ENCODE measurements at places on chromosomes 11 and 22.
A peak's percentile ranks its signal among the peaks of the same experiment; 100 is the strongest.

GRCh38 chr11:133384731-133385130 is 147.6 kb downstream of the OPCML start:
- no peak for DNase-seq

DNA sequence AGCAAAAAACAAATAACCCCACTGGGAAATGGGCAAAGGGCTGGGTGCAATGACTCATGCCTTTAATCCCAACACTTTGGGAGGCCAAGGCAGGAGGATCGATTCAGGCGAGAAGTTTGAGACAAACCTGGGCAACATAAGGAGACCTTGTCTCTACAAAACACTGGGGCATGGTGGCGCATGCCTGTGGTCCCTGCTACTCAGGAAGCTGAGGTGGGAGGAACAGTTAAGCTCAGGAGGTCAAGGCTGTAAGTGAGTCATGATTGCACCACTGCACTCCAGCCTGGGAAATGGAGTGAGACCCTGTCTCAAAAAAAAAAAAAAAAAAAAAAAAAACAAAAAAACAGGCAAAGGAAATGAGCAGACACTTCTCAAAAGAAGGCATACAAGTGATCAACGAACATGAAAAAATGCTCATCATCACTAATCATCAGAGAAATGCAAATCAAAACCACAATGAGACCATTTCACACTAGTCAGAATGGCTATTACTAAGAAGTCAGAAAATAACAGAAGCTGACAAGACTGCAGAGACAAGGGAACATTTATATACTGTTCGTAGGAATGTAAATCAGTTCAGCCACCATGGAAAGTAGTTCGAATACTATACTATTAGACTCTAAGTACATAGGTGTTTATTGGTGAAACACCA is 48.2 kb upstream of the SMCO4 start:
- DNase-seq: peak; percentile 25

DNA sequence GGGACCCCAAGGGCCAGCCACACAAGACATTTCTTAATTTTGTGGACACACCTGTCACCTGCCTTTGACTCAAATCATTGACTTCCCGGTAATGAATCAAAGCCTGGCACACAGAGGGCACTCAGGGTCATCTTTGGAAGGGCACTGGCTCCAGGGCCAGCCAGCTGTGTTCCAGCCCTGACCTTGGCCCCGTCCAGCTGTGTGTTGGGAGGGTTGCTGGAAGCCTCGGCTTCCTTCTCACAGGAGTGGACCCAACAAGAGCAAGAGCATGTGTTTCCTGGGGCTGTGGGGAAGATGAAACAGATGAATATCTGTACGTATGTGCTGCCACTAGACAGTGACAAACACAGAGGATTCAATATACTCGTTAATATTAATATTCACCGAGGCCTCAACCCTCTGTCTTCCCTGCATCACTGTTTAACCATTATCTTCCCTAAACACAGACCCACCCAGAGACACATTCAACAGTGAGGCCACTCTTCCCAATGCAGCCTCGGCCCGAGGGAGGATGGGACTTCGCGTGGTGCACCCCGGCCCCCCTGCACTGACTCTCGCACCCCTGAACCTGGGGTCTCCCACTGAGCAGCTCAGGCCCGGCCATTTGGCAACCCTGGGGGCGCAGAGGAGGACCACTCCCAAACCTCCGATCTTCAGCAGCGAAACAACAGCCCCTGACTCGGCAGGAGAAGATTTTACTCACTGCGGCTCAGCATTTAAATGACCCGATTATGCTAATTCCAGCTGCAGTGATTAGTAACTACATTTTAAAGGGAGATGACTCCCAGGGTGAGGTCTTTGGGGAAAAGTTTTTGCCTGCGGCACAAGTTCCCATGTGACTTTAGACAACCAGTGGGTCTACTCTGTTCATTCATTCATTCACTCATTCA is 45.7 kb downstream of the PHF21B start:
- DNase-seq: no peak

DNA sequence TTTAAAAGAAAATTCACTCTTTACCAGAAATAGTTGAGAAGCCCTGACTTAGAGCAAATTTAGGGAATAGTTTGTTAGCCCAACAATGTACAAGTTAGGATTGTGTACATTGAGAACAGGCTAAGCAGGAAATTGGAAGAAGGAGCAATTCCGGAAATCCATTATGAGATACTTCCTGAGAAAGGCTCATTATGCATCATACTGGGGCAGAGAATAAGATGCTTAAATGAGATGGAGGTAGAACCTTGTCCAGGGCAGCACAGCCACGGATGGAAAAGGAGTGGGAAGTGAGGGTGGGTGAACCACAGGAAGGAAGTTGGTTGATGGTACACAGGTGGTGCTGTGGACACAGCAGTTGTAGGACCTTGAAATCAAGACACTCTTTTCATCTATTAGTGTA is 180.2 kb downstream of the PGR start:
- no peak for DNase-seq

DNA sequence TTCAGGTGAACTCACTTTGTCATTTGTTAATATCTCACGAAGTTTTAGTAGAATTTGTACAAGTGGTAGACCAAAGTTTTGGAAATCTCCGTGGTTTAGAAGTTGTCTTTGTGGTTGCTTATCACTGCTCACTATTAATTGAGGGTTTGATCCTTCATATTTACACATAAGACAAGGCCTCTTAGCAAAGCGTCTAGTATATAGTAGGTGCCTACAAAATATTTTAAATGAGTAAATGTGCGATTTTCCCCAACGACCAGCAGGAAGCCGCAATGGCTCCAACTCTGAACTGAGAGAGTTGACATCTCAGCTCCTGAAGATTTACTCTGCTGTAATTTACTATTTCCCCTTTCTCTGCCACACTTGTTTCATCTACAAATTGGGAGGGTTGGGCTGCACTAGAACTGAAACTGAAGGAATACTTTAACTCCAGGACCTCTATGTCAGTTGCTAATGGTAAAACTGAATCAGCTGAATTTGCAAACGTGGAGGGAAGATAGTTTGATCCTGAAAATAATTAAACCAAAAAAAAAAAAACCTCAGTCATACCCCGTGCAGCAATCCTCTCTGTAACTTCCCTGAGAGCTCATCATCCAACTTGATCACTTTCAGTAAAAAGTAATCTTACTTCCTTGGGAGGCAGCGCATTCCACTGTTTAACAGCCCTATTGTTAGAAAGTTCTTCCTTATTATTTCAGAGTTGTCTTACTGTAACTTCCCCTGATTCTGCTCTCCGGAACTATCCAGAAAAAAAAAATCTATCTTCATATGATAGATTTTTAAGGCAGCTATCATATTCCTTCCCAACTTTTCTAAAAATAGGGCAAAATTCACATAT is 1.3 kb upstream of the SBF2 start:
- DNase-seq: peak; percentile 10

Data from fibroblast of skin of right biceps (primary cell).